Calu3 (cell line): ENCODE measurements at places on chromosomes 13 and 19. TPM values are rescaled to one million over a fixed set of nuclear protein-coding genes. Genes with fewer than 3 reads are reported as not detected.

DNA sequence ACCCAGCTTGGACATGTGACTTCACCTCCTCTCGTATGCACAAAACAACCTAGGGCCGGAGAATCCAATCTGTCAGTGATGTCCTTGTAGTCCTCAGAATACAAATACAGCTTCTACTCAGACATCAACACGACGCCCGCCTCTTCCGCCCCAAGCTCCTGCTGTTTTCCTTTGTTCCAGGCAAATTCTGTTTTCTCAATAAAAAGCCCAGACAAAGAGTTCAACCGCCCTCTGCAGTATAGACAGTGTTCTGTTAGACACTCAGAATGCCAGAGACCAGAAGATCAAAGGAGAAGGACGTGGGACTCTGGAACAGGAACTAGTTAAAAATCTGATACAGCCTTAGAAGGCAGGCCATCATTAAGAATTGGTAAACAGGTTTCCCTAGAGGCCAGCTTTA lies 42.0 kb upstream of the GGACT start:
- no peak for DNase-seq

- DNase-seq = no peak
These were observed 203.3 kb upstream of the IRS2 start for GRCh38 chr13:109989686-109990085.

DNA sequence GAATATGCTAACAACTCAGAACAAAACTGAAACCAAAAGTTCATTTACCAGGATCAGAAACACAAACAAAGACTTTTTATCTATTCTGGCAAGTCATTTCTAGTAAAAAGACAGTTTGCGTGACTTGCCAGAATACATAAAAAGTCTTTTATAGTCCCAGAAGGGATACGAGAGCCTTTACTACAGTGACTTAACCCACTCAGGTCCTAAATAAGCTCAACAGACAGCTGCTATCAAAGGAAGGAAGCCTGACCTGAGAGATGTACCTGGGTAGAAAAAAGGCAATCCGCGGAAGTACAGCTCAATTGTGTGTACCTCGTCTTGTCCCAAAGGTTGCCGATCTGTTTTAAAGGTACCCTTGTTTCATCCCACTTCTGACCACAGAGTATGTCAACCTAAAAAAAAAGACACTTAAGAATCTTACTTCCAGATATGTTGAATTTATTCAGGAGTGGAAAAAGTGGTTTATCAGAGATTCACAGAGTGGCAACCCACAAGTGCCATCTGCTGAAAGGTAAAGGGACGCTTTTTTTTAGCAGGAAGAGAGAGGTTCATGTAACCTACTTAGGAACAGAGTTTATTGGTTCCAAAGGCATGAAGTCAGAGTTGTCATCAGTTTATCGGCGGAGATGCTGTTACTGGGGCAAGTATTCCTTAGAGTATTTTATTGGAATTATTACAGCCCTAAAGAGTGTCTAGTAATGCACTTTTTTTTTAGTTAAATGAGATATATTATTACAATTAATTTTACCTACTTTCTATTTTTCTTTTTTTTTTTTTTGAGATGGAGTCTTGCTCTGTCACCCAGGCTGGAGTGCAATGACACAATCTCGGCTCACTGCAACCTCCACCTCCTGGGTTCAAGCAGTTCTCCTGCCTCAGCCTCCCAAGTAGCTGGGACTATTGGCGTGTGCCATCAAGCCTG lies 69.7 kb upstream of the C1QTNF9B start:
- DNase-seq = no peak

GRCh38 chr13:49877629-49878218 lies 58.4 kb downstream of the SPRYD7 start:
- DNase-seq = no peak

- DNase-seq = no peak
These were observed 13.4 kb upstream of the WDR18 start for GRCh38 chr19:970695-971094.

GRCh38 chr13:111484959-111485358 lies 164.5 kb downstream of the TEX29 start:
- no peak for DNase-seq

SCGB2B2 gene
- 0.39 and 0.40 TPM in 2 replicates for total RNA-seq
